ENCODE measurements at places on chromosomes 1 and 21.

DNA sequence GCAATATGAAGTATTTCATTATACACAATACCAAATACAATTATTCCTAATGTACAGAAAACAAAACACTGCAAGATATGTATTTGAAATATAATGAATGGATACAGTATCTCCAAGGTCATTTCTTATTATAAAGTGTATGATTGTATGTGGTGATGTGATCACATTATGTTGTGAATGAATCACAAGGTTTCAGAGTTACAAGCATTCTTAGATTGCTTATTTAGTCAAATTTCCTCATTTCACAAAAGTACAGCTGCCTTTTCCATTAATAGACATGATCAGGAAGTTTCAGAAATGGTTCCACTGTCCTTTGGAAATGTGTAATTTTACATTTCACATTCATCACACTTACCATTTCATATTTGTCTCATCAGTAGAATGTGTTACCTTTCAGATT, 28.3 kb upstream of the NEK7 start:
- no peak for DNase-seq

- no peak for DNase-seq
Measured at GRCh38 chr1:106290805-106291501, 765.5 kb upstream of the PRMT6 start.

DNA sequence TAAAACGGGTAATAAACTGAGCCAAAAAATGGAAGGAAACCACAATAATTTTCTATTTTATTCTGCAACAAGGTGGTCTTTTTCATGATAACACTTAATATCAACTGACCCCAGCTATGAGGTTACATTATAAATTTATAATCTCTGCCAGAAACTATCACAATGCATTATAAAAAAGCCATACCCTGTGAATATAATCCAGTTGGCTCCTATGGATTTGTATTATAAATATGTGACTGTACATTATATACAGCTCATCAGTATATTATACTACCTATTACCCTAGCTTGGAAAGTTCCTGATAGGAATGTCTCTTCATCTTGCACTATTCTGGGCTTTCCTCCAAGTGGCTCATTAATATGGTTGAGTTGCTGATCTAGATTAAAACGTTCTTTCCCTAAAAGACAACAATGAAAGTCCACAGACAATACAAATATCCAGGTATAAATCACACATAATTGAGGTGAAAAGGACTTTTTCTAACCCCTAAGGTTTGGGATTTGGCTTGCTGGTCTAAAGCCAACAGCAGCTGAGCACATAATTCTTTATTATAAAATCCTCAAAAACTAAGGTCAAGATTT, 487.7 kb downstream of the TTLL7 start:
- no peak for DNase-seq

- DNase-seq: peak; percentile 48
Measured at GRCh38 chr1:180501865-180502360, 464 bp downstream of the ACBD6 start.

DNA sequence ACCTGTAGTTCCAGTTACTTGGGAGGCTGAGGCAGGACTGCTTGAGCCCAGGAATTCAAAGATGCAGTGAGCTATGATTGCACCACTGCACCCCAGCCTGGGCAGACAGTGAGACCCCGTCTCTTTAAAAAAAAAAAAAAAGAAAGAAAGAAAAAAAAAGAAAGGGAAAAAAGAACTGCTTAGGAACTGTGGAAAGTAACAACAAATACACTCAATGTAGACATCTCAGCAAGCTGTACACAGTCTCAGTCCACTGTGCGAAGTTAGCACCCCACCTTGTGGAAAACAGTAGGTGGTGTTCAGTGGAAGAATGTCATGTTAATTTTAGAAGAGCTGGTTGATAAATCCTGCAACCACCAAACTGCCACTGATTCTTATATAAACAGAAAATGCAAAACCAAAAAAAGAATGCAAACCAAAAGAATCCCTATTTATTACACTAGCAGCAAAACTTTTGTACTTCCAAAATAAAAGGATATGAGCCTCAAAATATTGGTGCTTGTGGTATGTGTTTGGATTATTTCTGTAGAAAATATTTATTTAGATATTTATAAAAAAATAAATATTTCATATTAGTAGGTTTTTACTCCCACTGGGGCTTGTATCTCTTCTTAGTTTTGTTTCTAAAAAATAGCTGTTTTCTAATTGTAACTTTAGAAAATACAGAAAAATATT, 31.1 kb downstream of the ALG14 start:
- DNase-seq: no peak

Data from stimulated activated CD4-positive, alpha-beta T cell treated with anti-CD3 and anti-CD28 coated beads, Interleukin-12 subunit alpha, Interleukin-12 subunit beta, amount 100 ng/mL, for 24 hours (primary cell).